ENCODE measurements at places on chromosomes 1 and 21.

DNA sequence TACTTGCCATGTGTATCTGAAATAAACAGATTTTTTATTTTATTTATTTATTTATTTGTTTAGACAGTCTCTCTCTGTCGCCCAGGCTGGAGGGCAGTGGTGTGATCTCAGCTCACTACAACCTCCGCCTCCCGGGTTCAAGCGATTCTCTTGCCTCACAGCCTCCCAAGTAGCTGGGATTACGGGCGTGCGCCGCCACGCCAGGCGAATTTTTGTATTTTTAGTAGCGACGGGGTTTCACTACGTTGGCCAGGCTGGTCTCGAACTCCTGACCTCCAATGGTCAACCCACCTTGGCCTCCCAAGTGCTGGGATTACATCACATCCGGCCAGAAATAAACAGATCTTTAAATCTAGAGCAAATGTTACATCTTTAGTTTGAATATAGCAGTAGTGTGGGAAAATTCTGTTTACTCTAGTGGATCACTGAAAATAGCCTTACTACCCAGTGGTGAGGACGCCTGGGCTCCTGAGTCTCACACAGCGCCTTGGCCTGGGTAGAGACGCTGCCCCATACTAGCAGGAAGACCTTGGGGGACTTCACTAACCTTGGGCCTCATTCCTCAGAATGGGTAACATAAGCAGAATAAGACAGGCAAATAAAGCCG is 709 bp downstream of the GART start:
- no peak for DNase-seq

GRCh38 chr1:206803221-206803730 is 31.0 kb upstream of the IL10 start:
- DNase-seq = peak; percentile 69

DNA sequence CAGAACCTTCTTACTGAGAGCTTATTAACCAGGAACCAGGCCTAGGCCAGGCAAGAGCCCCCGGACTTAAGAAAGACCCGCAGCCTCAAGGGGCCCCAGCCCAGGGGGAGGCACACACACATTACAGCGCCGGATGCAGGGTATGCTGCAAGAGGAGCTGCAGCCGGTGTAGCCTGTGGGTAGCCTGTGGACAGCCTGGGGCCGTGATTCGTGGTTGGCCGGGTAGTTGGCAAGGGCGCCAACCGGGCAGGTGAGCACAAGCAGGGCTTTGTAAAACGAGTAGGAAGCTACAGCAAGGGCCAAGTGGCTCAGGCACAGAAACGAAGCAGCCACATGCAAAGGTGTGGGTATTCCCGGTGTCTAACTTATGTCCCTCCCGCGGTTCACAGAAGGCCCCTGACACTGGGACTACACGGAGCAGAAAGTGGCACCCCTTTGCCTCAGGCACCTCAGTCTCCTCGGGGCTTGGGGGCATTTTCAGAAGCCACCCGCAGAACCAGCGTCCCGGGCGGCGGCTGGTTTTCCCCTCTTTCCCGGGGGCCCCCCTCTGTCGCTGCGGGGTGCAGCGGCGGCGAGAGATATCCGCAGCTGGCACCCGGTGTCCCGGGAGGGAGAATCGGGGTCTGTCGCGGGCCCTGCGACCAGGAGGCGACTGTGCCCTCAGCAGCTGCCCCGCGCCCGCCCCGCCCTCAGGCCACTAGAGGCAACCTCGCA is 40.8 kb downstream of the KIAA1614 start:
- DNase-seq = no peak

- peak; percentile 56 for DNase-seq
Observed at GRCh38 chr1:182054698-182055326, 6.7 kb downstream of the ZNF648 start.

- no peak for DNase-seq
Observed at GRCh38 chr1:61241411-61241838, 159.1 kb downstream of the NFIA start.

DNA sequence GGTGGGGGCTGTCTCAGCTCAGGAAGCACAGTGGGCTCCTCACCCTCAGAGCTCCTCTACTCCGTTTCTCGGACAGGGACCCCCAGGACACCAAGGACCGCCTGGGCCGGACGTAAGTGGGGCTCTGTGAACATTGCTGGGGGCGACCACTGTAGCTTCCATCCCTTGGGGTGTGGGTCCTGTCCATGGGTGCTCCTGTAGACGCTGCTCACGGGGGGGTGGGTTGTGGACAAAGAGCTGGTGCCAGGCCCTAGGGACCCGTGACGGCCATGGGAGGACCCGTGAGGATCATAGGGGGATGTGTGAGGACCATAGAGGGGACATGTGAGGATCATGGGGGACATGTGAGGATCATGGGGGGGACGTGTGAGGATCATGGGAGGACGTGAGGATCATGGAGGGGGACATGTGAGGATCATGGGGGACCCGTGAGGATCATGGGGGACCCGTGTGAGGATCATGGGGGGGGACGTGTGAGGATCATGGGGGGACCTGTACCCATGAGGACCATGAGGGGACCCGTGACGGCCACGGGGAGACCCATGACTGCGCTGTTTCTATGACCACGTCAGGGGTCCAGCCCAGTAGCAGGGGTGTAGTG is 18.1 kb downstream of the COL6A1 start:
- no peak for DNase-seq

DNA sequence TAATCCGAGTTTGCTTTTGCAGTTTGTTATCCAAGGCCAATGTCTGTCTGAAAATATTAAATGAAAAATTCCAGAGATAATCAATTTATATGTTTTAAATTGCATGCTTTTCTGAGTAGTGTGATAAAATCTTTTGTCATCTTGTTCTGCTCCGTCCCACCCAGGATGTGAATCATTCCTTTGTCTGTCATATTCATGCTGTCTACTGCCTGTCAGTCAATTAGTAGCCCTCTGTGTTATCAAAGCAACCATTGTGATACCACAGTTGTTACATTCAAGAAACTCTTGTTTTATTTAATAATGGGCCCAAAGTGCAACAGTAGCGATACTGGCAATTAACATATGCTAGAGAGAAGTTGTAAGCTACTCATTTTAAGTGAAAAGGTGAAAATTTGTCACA is 819.3 kb downstream of the BRINP3 start:
- peak; percentile 46 for DNase-seq

GRCh38 chr1:152228831-152229230 is 4.8 kb upstream of the HRNR start:
- DNase-seq = no peak

- no peak for DNase-seq
Observed at GRCh38 chr1:75811211-75811981, 14.7 kb downstream of the MSH4 start.

- no peak for DNase-seq
Observed at GRCh38 chr1:36475910-36476604, 6.7 kb downstream of the CSF3R start.
